ENCODE measurements at places on chromosomes 3 and 15.

DNA sequence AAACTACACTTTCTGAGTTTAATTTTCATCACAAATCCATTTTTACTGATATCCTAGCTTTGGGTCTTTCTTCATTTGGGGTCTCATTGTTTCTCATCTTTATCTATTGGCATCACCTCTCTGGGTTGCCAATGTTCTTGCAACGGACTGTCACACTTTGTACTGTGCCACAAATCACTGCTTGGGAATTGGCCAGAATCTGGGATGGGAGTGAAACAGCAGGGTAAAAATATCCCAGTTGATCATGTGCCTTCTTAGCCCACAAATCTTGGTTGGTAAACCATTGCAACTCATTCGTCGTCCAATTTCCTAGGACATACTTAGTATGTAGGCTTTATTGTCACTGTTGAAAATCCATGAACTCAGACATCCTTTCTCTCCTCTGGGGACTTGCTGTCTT lies 698.5 kb downstream of the OTOL1 start:
- DNase-seq: no peak
- no peaks in the 10 kb centered on the region for H3K4me1 ChIP-seq
- H3K27ac ChIP-seq: no peak overlapping the region
- no peak overlapping the region for H3K4me3 ChIP-seq
- no peaks in the 10 kb centered on the region for H3K27me3 ChIP-seq
- no peaks in the 10 kb centered on the region for H3K36me3 ChIP-seq

GRCh38 chr15:99631255-99631654 lies 65.5 kb downstream of the MEF2A start:
- no peaks in the 10 kb centered on the region for H3K27me3 ChIP-seq
- no peak overlapping the region for H3K27ac ChIP-seq
- DNase-seq: no peak
- no peaks in the 10 kb centered on the region for H3K36me3 ChIP-seq
- H3K4me3 ChIP-seq: no peak overlapping the region
- H3K4me1 ChIP-seq: no peaks in the 10 kb centered on the region

- H3K4me1 ChIP-seq: no peaks in the 10 kb centered on the region
- no peaks in the 10 kb centered on the region for H3K36me3 ChIP-seq
- H3K4me3 ChIP-seq: no peak overlapping the region
- H3K27me3 ChIP-seq: no peaks in the 10 kb centered on the region
- H3K27ac ChIP-seq: no peak overlapping the region
Measured at GRCh38 chr15:59843609-59844008, 154.5 kb upstream of the BNIP2 start.

GRCh38 chr3:174046311-174046710 lies 648.8 kb downstream of the NLGN1 start:
- H3K27ac ChIP-seq: no peak overlapping the region
- H3K4me1 ChIP-seq: no peaks in the 10 kb centered on the region
- peak; percentile 6 for DNase-seq
- no peaks in the 10 kb centered on the region for H3K36me3 ChIP-seq
- no peaks in the 10 kb centered on the region for H3K27me3 ChIP-seq
- H3K4me3 ChIP-seq: no peak overlapping the region

DNA sequence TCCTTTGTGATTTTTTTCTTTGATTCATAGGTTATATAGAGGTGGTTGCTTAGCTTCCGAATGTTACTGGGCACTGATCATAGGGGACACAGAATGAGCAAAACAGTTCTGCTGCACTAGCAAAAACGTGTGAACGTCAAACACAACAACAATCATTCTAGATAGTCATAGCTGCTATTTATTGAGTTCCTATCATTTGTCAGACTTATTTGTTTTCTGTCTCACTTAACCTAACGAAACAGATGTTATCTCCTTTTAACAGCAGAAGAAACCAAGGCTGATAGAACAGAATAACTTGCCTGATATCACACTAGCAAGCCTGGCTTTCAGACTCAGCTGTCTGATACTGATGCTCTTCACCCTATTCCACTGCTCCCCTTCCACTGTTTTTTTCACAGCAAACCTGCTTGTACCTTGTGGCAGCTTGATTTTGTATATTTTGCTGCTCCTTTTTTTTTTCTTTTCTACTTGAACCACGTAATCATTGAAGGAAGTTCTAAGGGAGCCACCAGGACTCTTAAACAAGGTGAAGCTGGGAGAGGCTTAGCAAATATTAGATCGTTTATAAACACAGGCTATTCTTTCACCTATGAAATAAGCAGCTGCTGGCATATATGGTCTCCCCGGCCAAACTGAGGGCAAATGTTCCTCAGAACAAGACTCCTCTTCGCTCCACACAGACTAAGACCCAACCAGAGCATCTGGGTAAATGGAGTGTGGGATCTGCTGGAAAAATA lies 78.8 kb downstream of the MCF2L2 start:
- H3K4me1 ChIP-seq: no peaks in the 10 kb centered on the region
- H3K27me3 ChIP-seq: no peaks in the 10 kb centered on the region
- no peak for DNase-seq

DNA sequence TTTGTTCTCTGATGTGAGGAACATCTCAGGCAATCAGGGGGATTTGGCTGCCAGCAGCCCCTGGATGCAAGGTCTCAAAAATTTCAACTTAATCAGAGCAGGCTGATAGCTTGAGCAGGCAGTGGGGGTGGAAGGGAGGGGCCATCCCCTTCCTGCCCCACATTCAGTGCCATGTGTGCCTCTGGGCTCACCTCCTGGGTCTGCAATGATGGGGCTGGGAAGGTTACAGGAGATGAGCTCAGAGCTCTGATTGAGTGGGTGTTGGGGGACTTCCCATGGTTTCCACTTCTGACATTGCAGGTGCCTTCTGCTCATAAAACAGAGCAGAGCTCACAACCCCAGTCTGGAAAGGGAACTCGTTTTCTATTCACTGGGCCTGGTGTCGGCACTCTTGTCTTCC lies 37.0 kb downstream of the PARP16 start:
- no peak for DNase-seq
- H3K27me3 ChIP-seq: no peaks in the 10 kb centered on the region
- no peaks in the 10 kb centered on the region for H3K4me1 ChIP-seq
- no peak overlapping the region for H3K4me3 ChIP-seq
- H3K27ac ChIP-seq: no peak overlapping the region

GRCh38 chr15:77239882-77240608 lies 169.1 kb upstream of the TSPAN3 start:
- no peak overlapping the region for H3K4me3 ChIP-seq
- no peaks in the 10 kb centered on the region for H3K4me1 ChIP-seq
- H3K27ac ChIP-seq: no peak overlapping the region
- no peaks in the 10 kb centered on the region for H3K36me3 ChIP-seq

GRCh38 chr3:143978263-143978631 lies 6.6 kb downstream of the DIPK2A start:
- no peak overlapping the region for H3K27ac ChIP-seq
- no peaks in the 10 kb centered on the region for H3K4me1 ChIP-seq
- no peak for DNase-seq
- H3K4me3 ChIP-seq: no peak overlapping the region
- no peaks in the 10 kb centered on the region for H3K36me3 ChIP-seq
- H3K27me3 ChIP-seq: no peaks in the 10 kb centered on the region

GRCh38 chr3:72582211-72582878 lies 265.9 kb downstream of the SHQ1 start:
- H3K27me3 ChIP-seq: no peaks in the 10 kb centered on the region
- DNase-seq: no peak

DNA sequence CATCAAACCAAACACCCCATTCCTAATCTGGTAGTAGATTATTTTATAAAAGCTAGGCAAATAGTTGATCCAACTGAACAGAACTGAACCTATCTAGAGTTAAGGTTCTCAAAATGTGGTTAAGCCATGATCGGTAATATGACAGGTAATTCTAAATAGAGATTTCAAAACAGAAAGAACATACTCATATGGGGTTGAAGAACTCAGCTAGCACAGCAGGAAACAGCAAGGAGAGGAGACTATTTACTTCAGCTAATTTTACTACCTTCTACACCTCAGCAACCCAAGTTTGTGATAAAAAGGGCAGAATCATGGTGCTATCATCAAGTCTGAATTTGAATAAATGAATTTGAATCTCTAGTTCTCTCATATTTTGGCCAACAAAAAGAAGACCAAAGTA lies 11.8 kb downstream of the CD47 start:
- no peak overlapping the region for H3K27ac ChIP-seq
- no peak for DNase-seq
- no peaks in the 10 kb centered on the region for H3K36me3 ChIP-seq
- H3K4me1 ChIP-seq: no peaks in the 10 kb centered on the region
- no peaks in the 10 kb centered on the region for H3K27me3 ChIP-seq

GRCh38 chr15:48516121-48516520 lies 129.4 kb downstream of the FBN1 start:
- no peak overlapping the region for H3K4me3 ChIP-seq
- no peaks in the 10 kb centered on the region for H3K27me3 ChIP-seq
- no peak overlapping the region for H3K27ac ChIP-seq
- no peaks in the 10 kb centered on the region for H3K36me3 ChIP-seq

GRCh38 chr3:96294143-96294542 lies 520.3 kb upstream of the EPHA6 start:
- no peak for DNase-seq
- H3K4me3 ChIP-seq: no peak overlapping the region
- no peaks in the 10 kb centered on the region for H3K4me1 ChIP-seq
- no peaks in the 10 kb centered on the region for H3K36me3 ChIP-seq
- no peaks in the 10 kb centered on the region for H3K27me3 ChIP-seq

DNA sequence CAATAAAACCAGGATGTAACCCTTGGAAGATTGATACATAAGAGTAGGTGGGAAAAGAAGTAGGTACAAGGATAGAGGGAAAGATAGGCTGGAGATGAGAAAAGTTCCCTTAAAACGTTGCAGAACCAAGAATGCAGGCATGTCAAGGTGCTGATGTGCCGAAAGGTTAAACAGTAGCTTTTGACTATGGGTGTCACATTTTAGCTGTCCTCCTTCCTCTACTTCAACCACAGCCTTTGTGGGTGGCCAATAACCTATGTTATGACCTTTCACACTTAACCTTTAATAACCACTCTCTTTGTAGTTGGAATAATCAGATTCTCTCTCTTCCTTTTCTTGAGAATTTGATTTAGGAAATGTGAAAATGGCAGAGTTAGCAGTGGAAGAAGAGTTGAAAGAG lies 184.5 kb upstream of the GAP43 start:
- no peak overlapping the region for H3K27ac ChIP-seq
- no peak for DNase-seq
- no peaks in the 10 kb centered on the region for H3K36me3 ChIP-seq
- H3K4me1 ChIP-seq: no peaks in the 10 kb centered on the region

DNA sequence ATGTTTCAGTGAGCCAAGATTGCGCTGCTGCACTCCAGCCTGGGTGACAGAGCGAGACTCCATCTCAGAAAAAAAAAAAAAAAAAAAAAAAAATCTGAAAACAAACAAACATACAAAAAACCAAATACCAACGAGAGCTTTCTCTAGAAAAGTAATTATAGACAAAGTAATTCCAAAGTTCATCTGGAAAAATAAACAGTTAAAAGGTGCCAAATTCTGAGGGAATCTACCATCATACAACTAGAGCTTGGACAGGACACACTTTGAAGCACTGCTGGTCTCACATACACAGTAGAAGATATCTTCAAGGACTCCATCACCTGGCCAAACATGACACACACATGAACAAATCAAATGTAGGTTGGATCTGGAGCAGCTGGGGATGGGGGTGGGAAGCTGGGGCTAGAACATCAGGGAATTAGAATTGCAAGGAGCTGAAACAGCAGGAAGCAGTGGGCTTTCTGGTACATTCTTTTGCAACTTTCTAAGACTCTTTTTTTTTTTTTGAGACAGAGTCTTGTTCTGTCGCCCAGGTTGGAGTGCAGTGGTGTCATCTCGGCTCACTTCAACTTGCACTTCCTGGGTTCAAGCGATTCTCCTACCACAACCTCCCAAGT lies 41.1 kb upstream of the CTSH start:
- no peaks in the 10 kb centered on the region for H3K36me3 ChIP-seq
- DNase-seq: no peak
- H3K4me3 ChIP-seq: no peak overlapping the region
- H3K27me3 ChIP-seq: no peaks in the 10 kb centered on the region

DNA sequence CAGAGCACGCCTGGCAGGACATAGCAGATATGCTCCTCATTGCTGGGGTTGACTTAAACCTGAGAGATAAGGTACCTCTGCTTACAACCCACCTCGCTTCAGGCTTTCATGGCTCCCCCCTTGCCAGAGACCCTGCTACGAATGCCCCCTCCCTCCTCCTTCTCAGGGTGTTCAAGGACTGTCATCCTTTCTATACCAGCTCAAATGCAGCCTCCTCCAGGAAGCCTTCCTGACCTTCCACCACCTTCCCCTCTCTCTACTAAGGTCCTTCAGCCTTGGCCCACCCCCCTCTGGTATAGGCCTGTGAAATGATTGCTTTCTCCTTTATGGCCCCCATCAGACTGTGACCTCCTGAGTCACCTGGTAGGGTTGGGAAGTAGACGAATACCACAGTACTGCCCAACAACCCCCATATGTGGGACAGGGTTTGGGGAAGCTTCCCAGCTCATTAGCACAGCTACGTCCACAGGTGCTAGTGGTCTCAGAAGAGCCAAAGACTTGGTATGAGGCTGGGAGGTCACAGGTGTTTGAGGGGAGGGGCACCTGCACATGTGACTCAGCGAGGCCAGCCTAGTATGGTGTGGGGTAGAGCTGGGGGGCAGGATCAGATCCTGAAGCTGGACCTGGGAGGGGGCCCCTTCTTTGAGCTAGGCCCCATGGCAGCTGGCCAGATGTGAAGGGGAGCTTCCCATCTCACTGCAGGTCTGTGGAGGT lies 32.0 kb downstream of the ANKDD1A start:
- no peak for DNase-seq
- H3K4me1 ChIP-seq: no peaks in the 10 kb centered on the region
- H3K27ac ChIP-seq: no peak overlapping the region

DNA sequence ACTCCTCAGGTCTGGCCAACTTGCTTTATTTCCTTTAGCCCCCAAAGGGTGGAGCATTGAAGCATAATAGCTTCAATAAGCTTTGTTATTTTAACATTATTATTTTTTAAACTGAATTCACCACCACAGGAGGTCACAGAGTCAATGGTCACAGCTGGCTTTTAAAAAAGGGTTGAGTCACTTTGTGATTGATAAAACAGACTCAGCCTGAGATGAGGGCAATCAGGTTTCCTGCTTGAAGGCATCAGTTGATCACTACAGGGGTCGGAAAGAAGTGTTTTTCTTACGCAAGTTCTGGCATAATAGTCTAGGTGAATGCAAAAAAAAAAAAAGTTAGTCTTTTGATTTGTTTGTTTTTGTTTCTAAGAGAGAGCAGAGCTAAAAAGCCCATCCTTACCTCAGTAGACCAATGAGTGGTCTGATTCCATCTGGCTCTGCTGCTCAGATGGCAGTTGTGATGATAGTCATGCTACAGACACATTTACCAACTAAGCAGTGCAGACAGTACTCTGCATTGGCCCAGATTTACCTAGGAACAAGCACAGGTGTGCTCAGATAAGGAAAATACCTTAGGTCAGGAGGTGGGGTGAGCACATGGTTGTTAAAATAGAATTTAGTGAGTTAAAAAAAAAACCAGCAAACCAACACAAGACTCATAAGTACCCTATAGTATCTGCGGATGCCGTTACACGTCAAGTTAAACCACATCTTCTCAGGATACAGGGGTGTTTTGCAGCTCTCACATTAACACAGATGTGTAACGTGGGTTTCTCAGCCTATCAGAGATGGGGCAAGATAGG lies 22.6 kb downstream of the ZNF80 start:
- H3K4me3 ChIP-seq: no peak overlapping the region
- H3K4me1 ChIP-seq: no peaks in the 10 kb centered on the region
- H3K27me3 ChIP-seq: peaks cover 2% of the 10 kb centered on the region
- no peak for DNase-seq
